ENCODE measurements at places on chromosomes 2 and 18.

- DNase-seq: no peak
Measured at GRCh38 chr2:65710356-65710755, 278.0 kb upstream of the SPRED2 start.

GRCh38 chr2:196067088-196067382 lies 1.6 kb downstream of the DNAH7 start:
- DNase-seq: no peak

DNA sequence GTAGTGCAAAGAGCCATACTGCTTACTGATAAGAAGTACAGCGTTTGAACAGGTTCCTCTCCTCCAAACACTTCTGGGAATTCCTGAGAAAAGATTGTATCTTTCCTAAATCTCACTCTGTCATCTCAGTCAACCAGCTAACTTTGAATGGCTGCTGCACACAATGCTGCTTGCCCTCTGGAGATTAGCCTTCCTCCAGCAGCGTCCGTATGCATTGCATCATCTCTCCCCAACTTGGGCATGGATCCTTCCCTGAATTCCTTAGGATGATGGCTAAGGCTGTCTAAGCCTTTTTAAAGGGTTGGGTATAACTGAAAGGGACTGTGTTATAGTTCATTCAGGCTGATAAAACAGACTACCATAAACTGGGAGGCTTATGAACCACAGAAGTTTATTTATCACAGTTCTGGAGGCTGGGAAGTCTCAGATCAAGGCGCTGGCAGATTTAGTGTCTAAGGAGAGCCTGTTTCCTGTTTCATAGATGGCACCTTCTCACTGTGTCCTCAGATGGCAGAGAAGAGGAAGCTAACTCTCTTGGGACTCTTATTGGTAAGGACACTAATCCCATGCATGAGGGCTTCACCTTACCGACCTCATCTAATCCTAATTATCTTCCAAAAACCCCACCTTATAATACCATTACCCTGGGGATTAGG lies 105.3 kb downstream of the PAX3 start:
- DNase-seq: no peak

DNA sequence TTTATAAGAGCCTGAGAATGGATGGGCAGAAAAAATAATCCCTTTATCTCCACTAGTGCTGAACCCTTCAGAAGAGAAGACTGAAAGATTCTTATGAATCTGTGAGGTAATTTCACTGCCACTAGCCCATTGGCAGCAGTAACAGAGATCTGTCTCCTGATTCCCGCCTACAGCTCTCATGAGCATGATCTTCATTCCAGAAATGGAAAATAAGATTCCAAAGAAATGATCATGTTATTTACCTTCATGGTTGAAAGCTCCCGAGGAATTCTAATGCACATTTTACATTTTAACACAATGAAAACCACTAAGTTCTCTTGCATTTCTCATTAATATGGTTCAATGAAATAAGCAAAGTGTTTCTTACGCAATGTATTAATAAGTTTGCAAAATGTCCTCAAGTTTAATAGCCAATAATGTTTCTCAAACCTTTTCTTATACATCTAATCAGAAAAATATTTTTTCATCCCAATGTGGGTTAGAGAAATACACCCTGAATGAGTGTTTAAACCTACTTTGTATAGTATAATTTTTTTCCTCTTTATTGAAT lies 905.6 kb downstream of the TMEM182 start:
- DNase-seq: no peak

- DNase-seq: no peak
Measured at GRCh38 chr18:57534511-57534909, 52.0 kb downstream of the FECH start.

DNA sequence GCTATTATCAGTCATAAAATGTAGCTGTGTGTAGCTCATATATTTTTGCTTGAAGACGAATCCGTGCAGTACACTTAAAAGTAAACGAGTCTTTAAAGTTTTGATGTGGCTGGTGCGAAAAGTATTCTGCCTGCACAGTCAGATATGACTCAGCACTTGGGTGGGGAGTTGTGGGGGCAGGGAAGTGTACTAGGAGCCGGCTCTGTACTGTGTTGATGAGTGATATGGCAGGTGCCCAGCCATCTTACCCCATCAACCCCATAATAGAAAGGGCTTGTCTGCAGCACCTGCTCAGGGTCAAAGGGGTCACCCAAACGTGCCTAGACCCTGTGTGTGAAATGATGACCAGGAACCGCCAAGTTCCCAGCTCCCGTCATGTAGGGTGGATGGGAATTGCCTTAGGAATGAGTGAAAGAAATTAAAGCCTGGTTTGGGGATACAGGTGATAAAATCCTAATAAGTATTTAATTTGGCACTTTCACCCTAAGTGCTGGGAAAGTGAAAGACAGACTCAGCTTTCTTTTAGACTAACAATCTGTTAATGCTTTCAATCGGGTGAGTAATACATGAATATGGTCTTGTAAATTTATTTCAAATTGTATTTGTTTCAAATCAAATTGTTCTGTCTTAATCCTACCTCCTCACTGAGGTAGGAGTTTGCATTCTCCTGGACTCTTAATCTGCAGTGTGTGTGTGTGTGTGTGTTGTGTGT lies 48.0 kb downstream of the BCL2L11 start:
- peak; percentile 26 for DNase-seq

DNA sequence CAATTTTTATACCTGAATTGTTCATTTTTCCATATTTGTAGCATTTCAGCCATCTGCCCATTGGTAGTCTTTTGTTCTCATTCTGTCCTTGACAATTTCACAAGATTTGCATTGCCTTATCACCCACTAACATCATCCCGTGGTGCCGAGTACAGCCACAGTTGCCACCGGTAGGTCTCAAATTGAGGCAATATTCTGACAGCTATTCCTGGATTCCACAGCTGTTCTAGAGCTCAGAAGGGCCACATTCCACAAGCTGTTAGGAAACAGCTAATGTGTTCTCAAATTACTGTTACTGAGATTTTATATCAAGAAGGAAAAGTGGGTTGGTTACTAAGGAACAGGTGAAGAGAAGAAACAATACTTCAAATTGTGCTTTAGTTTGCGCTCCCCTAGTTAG lies 178.8 kb downstream of the RPRM start:
- no peak for DNase-seq

DNA sequence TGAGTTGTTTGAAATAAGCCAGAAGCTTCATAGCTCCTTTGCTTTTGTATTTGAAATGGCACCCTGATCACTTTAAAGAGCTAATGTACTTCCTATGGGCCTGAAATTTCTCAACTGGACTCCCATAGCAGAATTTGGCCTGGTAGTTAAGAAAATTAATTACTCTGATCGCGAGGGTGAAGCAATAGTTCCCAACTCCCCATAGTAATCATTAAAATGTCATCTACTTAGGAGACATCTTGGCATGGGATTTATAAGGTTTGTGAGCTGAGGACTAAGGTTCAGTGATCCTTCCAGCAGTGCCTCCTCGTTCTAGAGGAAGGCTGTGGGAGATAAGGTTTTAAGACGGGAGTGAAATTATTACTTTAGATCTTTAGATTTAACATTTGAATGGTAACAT lies 581.0 kb downstream of the ARHGAP15 start:
- no peak for DNase-seq

GRCh38 chr2:190582736-190583506 lies 48.4 kb upstream of the NEMP2 start:
- no peak for DNase-seq

DNA sequence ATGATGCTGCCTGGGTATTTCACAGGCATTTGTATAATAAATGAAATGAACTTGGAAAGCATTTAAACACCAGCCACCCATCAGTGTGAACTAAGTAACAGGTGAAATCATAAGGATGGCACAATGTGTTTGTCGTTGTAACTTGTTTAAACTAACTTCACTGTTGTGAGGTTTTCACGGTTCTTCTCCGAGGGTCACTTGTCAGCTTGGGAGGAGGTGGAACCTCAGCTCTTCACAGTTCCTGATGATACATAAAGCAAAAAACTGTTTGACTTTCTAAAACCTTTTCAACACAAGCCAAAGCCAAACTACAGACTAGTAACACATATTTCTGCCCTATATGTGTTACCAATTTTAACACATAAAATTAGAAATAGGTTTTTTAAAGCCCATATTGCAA lies 13.1 kb downstream of the TMEM18 start:
- no peak for DNase-seq

- DNase-seq: no peak
Measured at GRCh38 chr2:191436368-191437055, 191.3 kb downstream of the MYO1B start.

DNA sequence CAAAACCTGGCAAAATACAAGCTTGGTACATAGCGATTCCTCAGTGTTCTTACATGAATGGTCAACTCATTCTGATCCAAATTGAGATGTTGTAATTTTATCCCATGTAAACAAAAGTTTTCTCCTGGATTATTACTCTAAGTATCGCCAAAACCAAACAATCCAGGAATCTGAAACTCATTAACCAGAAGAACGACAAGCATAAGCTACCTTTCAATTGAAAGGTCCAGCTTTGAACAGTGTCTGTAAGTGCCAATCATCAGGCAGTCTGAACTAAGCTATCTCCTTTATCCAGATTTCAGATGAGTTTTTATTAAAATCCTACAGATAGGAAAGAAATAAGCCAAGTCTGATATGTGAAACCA lies 2.4 kb downstream of the MEX3C start:
- no peak for DNase-seq

GRCh38 chr2:9076210-9076609 lies 72.7 kb upstream of the MBOAT2 start:
- no peak for DNase-seq

DNA sequence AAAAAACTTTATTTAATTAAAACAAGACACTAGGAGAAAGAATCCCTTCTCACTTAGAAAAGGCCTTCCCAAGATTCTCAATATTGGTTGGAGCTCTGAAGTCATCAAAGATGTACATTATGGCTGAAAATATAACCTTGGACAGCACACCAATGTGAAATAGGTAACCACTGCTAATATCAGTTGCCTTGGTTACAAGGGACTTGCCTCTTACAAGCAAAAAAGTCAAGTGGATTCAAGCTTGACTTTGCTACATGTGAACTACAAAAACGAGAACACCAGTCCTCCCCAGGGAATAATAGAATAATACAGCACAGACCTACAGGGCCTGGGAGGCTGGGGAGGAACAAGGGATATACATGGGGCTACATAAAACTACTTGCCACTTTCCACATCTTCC lies 46.1 kb downstream of the NABP1 start:
- no peak for DNase-seq

- no peak for DNase-seq
Measured at GRCh38 chr2:129460299-129461198, 518.9 kb upstream of the RAB6C start.

DNA sequence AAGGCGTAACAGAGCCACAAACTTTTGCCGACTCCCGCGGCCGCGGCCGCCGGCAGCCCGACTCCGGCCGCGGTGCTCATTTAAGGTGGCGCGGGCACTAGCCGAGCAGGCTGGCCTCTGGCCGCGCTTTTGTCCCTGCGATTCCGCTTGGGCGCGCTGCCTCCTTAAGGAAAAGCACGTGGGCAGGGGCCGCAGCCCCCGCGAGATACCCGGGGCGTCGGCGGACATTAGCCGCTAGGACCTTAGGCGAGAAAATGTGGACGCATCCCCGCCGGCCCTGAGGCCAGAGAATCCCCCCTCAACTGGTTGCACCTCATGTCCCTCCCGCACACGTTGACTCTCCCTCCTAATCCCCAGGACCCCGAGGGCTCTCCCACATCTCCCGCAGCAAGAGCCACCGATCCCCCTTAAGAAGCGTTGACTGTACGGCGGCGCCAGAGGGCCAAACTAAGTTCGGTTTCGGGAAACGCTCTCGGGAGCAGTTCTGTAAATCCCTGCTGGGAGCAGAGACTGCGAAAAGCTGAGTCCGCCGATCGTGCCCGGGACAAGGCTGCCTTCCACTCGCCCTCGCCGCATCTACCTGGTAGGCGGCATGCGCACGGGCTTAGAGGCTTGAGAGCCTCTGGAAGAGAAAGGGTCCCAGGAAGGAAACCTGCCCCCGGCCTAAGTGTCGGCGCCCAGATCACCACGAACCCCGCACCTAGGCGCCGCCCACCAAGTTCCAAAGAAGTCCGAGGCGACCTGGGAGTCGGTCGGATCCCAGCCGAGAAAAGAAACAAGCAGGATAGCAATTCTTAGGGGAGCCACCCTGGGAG lies 1.8 kb upstream of the SATB2 start:
- DNase-seq: peak; percentile 86

DNA sequence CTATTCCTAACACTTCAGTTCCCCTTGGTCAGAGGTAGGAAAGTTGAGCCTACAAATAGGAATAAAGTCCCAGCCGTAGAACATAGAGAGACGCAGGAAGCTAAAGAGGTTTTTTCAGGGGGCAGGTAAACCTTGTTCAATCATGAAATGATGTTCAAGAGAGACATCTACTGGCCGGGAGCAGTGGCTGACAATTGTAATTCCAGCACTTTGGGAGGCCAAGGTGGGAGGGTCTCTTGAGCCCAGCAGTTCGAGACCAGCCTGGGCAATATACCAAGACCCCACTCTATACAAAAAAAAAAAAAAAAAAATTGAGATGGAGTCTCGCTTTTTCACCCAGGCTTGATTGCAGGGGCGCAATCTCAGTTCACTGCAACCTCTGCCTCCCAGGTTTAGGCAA lies 66.7 kb upstream of the DNAJC10 start:
- peak; percentile 60 for DNase-seq

DNA sequence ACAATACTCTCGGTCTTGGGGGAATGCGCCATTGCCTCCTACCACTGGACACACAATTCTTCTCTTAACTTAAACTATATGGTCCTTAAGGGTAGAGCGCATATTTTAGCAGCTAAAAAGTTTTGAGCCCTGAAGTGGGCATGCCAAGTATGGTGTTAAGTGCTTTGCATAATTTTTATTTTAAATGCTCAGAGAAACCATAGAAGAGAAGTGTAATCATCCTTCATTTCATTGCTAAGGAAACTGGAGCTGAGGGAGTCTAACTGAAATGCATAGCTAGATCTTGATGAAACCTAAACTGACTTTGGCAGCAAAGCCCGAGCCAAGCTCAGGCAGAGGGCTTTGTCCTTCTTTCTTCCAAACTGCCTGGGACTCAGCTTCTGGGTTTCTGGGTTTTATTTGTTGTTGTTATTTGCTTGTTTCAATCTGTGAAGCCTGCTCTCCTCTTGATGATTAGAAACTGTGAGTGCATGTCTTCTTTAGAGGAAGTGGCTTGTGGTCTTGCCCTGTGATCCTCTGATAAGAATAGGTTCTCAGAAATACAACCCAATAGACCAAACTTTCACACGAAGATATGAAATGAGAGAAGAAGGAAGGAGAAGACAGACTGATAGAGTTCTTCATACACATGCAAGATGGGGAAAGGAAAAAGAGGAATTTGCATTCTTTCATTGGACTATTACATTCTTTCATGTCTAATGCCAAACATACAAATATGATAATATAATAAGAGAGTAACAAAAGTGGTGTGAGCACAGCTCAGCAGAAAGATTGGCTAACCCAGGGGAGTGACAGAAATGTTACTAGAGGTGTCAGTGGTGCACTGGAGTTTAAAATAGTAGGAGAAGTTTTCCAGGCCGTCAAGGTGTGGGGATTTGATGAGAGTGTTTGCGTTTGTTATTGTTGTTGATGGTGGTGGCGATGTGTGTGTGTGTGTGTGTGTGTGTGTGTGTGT lies 7.5 kb upstream of the RNF144A start:
- no peak for DNase-seq
